ENCODE measurements at places on chromosomes 4 and X. TPM values are rescaled to one million over a fixed set of nuclear protein-coding genes. Genes with fewer than 3 reads are reported as not detected.

- no peak for DNase-seq
Observed at GRCh38 chr4:109432696-109433095, 919 bp upstream of the SEC24B start.

- DNase-seq: no peak
Observed at GRCh38 chr4:30789219-30789671, 69.1 kb downstream of the PCDH7 start.

- no peak for DNase-seq
Observed at GRCh38 chr4:68906780-68907137, 44.8 kb downstream of the UGT2A3 start.

- no peak for DNase-seq
Observed at GRCh38 chr4:106325800-106326199, 9.4 kb downstream of the AIMP1 start.

GRCh38 chr4:124902001-124902515 lies 189.5 kb upstream of the ANKRD50 start:
- no peak for DNase-seq

Gene SSX1
- not detected for total RNA-seq

Gene HS3ST1
- total RNA-seq: 0.87 TPM

- DNase-seq: no peak
Observed at GRCh38 chrX:130109429-130110378, 593 bp downstream of the ELF4 start.

- DNase-seq: no peak
Observed at GRCh38 chr4:107349266-107349665, 313.2 kb upstream of the DKK2 start.

Gene GUCY1B1
- total RNA-seq: 2.0 TPM

- no peak for DNase-seq
Observed at GRCh38 chrX:112678831-112679230, 907 bp downstream of the LHFPL1 start.

Gene PLAC8
- 0.18 TPM for total RNA-seq

GRCh38 chrX:40169193-40170101 lies 71.7 kb upstream of the BCOR start:
- DNase-seq: no peak

GRCh38 chrX:145923376-145923775 lies 105.7 kb downstream of the SLITRK2 start:
- DNase-seq: no peak
